ENCODE measurements at places on chromosomes 1 and 21. TPM values are rescaled to one million over a fixed set of nuclear protein-coding genes. Genes with fewer than 3 reads are reported as not detected.

TMOD4 gene
- polyA plus RNA-seq, result 1.0 TPM

ALX3 gene
- polyA plus RNA-seq, result not detected

C1QC gene
- polyA plus RNA-seq, result not detected

OR2T29 gene
- not detected for polyA plus RNA-seq

CHIA gene
- polyA plus RNA-seq, result 1.0 TPM

TNNI3K gene
- not detected for polyA plus RNA-seq
